CD4-positive, alpha-beta T cell (primary cell): ENCODE measurements at places on chromosomes 16 and 17.

DNA sequence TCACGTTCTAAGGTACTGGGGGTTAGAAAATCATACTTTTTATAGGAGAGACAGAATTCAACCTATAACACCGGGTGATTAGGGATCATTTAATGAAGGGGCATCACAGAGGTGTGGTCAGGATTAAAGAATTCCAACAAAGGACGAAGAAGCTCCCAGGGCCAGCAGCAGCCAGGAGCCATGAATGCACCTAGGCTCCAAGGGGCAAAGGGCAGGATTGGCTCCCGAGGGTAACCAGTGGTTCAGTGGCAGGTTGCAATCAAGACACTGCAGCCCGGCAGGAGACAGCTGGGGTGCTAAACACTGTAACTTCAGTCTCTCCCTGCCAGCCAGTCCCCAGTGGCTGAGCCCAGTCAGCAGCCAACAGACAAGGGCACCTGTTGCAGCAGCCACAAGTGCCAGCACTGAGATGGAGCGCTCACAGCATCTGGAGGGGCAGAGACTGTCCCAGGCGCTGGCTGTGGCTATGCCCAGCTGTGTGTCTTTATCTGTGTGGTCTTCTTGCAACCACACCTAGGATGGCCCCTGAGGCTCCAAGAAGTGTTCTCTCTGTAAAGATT is 23.9 kb downstream of the DHRS7C start:
- no peak for DNase-seq

GRCh38 chr17:65536573-65537342 is 24.7 kb downstream of the AXIN2 start:
- no peak for DNase-seq

DNA sequence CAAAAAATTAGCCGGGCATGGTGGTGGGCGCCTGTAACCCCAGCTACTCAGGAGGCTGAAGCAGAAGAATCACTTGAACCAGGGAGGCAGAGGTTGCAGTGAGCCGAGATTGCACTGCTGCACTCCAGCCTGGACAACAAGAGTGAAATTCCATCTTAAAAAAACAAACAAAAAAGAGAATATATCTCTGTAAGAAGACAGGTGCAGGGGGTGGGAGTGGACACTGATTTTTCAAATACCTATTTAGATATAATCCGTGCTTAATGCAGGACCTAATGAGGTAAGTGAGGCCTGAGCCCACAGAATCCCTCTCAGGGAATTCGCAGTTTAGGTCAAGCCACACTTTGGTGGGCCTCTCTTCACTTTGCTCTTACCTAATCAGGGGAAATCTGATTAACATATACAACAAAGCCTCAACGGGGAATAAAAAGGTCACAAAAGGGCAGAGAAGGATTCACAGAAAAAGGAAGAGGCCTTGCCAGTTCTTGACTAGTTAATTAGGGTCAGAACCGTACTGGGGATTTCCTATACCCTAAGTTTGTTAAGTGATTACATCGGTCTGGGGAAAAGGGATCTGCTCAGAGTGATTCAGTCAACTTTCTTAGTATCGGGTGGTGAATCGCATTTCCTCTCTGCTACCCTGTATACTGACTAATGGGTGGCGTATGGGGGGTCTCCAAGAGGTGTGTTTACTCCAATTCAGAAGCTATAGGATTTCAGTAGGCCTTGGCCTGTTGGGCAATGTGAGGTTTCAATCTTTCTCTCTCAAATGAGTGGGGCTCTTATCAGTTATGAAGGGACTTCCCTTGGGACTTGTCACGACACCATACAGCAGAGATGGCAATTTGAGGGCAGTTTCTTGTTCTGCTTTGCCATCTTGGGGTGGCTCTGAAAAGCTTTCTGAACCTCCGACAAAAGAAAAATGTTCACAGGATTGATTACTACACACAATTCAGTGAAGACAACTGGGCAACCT is 1.9 kb upstream of the NFAT5 start:
- peak; percentile 38 for DNase-seq

DNA sequence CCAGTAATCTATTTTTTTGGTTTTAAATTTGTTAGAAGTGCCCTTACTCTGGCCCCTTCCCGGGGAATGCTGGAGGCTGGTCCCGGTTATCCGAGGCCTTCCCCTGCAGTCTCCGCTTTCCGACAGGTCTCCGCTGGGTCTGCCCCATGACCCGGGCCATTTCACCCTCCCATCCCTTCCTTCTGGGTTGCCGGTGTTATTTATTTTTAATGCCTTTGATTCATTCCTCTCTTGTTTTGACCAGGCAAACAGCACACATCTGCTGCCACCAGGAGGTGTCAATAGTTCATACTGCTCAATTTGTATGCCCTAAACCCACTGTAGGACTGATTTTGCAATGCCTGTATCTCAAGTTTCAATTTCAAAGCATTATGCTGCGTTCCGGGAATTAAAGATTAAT is 113.2 kb upstream of the IRX5 start:
- no peak for DNase-seq
